Astrocyte (in vitro differentiated cells and primary cell): ENCODE measurements at places on chromosomes 16 and 17. TPM values are rescaled to one million over a fixed set of nuclear protein-coding genes. Genes with fewer than 3 reads are reported as not detected.

GRCh38 chr16:23286131-23286532 lies 16.0 kb upstream of the SCNN1B start:
- H3K36me3 ChIP-seq = no peaks in the 10 kb centered on the region
- no peak overlapping the region for H3K4me3 ChIP-seq
- no peaks in the 10 kb centered on the region for H3K27me3 ChIP-seq
- peaks cover 6% of the 10 kb centered on the region for H3K4me1 ChIP-seq
- DNase-seq = peak; percentile 70
- H3K27ac ChIP-seq = peak overlapping the region; percentile 29

- H3K4me3 ChIP-seq = no peak overlapping the region
- H3K27ac ChIP-seq = no peak overlapping the region
- H3K27me3 ChIP-seq = peaks cover 2% of the 10 kb centered on the region
- DNase-seq = no peak
- H3K36me3 ChIP-seq = no peaks in the 10 kb centered on the region
Observed at GRCh38 chr17:32992321-32993033, 830 bp downstream of the SPACA3 start.

DNA sequence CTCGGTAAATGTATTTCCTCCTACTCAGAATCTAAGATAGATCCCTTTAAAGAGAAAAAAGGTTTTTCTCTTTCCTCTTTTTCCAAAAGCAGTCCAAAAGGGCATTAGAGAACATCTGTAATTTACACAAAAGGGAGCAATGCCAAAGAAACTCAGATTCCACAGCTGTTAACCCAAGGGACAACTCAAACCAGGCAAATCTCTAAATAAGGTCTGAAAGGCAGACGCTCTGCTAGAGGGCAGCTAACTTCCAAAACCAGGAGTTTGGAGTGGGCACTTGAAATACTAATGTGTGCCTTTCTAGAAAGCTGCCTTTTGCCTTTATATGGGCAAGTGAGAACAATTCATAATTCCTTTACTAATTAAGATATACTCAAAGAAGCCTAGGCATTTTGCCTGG lies 435.7 kb downstream of the ZFHX3 start:
- H3K4me3 ChIP-seq = no peak overlapping the region
- no peaks in the 10 kb centered on the region for H3K4me1 ChIP-seq
- no peaks in the 10 kb centered on the region for H3K36me3 ChIP-seq

GRCh38 chr16:21991621-21992020 lies 9.3 kb downstream of the PDZD9 start:
- no peak overlapping the region for H3K4me3 ChIP-seq
- H3K36me3 ChIP-seq = no peaks in the 10 kb centered on the region
- no peak overlapping the region for H3K27ac ChIP-seq
- no peaks in the 10 kb centered on the region for H3K4me1 ChIP-seq

The ITGB4 gene
- 2.1 and 6.6 TPM in 2 replicates for total RNA-seq

The CRISPLD2 gene
- total RNA-seq = 1.8 and 2.4 TPM in 2 replicates
